ENCODE measurements at places on chromosomes 5 and 9.

DNA sequence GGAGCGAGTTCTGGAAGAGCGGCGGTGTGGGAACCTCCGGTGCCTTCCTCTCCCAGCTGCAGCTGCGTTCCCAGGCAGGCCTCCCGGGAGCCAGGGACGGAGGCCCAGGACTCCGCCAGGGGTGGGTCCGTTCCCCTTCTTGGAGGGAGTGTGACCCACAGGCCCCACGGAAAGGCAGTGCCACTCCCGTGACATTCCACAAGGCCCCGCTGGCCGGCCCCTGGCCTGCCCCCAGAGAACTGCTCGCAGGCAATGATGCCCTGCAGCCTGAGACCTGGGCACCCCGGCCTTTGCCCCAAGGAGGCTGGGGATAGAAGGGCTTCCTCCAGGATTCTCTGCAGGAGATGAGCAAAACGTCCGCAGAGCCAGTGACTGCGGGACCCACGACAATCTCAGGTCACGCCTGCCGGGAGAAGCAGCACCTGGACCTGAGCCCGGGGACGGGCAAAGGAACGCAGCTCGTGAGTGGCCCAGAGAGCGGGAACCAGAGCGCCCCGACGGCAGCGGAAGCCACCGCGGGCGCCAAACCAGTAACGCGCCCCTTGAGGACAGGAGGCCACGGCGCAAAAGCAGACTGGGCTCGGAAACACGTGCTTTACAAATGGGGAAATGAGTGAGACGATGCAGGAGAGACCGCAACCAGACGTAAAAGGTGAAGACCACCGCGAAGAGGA is 9.3 kb downstream of the OBP2B start:
- DNase-seq, result no peak

- DNase-seq, result no peak
These were observed 64.8 kb downstream of the HSPA4 start for GRCh38 chr5:133116601-133117000.

- no peak for DNase-seq
These were observed 21.1 kb upstream of the LVRN start for GRCh38 chr5:115941051-115941675.

GRCh38 chr9:75053869-75054268 is 25.8 kb upstream of the CARNMT1 start:
- DNase-seq, result no peak

DNA sequence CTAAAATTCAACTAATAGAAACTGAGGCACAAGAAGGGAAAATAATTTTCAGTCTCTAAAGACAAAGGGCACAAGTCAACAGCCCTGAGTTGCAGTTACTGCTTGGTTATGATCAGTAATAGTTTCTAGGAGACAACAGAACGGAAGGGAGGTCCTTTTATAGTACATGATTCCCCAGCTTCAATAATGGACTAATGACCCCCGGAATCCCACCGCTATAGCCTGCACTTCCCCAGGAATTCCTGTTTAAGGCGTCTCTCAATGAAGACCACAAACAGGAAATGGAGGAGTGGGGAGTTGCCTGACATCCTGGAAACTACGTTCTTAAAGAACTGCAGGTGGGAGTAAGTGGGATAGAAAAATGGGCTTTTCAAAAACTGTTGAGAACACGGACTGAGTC is 60.6 kb downstream of the DIAPH1 start:
- DNase-seq, result no peak

GRCh38 chr5:142982821-142983200 is 212.6 kb downstream of the ARHGAP26 start:
- no peak for DNase-seq

DNA sequence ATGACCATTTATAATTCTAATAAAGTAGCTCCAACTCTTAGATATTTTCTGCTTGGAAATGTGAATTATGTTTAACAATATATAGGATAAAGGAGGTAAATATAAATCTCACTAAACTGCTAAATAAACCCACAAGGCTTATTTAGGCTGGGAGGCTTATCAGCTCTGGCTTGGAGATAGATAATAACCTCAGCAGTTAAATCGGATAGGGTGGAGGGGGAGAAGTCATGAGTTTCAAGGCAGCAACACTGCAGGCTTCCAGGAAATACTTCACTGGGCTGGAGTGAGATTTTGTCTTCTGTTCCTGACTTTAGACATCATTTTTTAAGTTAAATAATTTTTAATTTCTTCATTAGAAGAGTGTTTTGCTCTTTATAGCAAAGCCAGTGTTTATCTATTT is 80.0 kb upstream of the ITGA2 start:
- no peak for DNase-seq

DNA sequence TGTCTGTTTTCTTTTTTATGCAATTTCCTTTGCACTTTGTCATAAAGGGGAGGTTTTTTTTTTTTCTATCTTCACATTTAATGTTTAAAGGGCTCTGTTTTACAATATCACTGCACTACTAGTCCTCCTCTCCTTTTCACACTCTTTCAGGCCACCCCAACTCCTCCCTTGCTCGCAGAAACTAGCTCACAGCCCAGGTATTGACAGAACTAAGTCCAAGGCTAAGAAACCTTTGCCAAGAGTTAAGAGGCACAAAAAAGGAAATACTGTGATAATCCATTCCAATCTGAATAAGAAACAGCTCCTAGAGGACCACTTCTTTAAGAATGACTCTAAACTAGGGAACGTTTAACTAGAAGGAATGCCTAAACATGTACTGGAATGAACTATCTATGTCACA is 1.1 kb upstream of the FGF10 start:
- DNase-seq, result no peak

DNA sequence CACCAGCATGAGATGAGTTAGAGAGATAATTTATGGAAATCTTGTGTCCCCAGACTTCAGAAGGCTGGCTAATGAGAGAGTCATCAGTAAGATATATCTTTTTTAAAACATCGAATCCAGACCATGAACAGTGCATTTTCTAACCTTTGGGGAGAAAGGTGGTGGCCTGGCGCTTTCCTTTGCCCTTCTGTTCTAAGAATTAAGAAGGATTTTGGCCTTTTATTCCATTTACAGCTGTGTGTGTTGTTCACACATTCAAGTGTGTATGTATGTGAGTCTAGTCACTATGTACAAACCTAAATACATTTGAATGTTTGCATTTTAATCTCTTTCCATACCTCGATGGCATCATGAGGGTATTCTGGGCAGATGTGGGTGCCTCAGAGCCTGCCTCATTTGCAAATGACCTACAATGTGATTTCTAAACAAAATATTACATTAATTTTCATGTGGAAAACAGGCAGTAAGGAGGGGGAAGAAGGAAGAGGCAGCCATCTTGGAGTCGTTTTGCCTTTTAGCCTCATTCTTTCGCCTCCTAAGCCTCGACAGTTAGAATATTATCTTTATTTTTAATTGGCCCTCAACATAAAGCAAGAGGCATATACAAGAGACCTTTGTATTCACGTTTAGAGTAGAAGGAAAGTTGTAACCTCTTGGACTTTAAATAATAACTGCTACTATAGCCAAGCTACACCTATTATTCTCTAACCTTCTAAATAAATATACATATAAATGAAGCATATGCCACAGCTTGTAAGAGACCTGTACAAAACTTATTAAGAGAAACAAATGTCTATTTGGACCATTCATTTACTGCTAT is 125.3 kb upstream of the TMEM161B start:
- DNase-seq, result no peak

- DNase-seq, result no peak
These were observed 1.7 kb downstream of the OLFM1 start for GRCh38 chr9:135088979-135089847.

GRCh38 chr9:113996531-113997001 is 81.5 kb downstream of the AMBP start:
- no peak for DNase-seq

DNA sequence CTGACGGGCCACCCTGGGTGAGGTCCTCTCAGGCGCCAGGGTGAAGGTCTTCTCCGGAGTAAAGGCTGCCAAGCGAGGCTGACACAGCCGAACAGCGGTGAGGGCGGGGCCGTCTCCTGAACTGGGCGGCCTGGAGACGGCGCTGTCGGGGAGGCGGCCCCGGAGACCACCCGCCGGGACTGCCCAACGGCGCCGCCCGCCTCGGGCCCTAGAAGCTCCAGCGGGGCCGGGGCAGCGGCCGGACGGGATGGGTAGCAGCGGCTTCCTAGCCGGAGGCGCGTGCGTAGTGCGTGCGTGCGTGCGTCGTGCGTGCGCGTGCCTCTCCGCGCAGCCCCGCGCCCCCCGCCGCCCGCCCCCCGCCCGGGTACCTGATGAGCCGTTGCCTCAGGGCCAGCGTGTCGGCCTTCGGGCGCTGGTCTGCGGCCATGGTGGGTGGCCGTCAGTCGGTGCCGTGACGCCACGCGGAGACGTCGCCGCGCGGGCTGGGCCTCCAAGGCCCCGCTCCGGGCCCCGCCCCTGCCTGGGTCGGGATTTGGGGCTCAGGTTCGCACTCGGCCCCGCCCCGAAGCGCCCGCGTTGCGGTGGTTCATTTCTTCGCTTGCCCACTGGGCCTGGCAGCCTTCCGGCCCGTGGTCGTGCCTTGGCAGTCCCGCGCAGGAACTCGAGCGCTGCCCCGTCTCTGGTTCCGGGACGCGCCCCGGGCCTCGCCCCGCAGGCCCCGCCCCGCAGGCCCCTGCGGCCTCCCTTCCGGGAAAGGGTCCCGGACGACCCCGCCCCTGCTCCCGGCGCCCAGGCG is at the start of gene PHYKPL:
TSS of gene PHYKPL (minus strand) at position 679 of the 796 bp plus-strand sequence. CDS start at position 427, 252 bp downstream.
- peak; percentile 58 for DNase-seq

GRCh38 chr5:173733831-173734501 is 117.5 kb upstream of the BOD1 start:
- DNase-seq, result no peak

- DNase-seq, result peak; percentile 43
These were observed 85.3 kb upstream of the ADRB2 start for GRCh38 chr5:148740966-148741742.

DNA sequence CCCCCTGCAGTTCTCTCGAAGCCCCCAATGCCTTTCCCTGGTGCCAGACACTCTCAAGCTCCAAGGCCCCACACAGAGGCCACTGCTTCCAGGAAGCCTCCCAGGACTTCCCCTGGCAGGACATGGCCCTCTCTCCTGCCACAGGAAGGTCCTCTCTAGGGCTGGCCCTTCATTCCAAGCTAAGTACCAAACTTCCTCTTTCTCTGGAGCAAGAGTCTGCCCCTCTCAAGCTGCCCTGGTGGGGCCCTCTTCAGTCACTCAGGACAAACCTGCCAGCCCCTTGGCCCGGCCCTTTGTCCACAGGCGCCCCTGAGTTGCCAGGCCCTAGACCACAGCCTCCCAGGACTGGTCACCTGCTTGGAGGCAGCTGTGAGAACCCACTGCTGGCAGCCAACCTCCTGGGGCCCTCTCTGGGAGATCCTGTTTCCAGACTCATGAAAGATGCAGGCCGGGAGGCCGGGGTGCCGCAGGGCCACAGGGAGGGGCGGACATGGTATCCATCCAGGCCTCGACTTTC is 6.6 kb downstream of the NINJ1 start:
- DNase-seq, result peak; percentile 62

GRCh38 chr5:163877865-163878264 is 372.4 kb downstream of the MAT2B start:
- no peak for DNase-seq

DNA sequence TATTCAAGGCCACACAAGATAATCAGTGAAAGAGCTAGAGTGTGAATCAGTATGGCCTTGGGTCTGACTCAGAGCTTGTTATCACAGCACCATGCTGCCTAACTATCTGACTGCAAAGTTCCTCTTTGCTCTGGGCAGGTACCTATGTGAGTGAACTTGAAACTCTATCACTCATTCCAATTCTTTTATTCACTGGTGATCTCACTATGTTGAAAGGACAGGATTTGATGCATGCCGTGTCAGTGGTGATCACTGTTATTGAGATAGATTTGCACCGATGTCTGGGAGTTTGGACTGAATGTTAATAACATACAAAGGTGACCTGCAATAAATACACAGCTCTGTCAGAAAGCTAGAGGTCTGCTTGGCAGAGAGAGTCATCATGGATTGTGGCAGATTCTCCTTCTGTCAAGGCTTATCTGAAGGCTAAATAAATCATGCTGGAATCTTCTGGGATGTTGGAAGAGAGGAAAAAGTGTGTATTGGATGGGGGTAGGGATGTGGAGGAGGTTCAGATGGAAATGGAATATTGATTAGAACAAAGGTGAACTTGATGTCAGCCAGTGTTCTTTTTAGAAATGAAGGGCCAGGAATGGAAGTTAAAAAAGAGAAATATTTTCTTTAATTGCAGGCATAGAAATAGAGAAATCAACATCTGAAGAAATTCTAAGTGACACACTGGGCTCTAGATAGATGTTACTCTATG is 91.8 kb upstream of the TNC start:
- no peak for DNase-seq

DNA sequence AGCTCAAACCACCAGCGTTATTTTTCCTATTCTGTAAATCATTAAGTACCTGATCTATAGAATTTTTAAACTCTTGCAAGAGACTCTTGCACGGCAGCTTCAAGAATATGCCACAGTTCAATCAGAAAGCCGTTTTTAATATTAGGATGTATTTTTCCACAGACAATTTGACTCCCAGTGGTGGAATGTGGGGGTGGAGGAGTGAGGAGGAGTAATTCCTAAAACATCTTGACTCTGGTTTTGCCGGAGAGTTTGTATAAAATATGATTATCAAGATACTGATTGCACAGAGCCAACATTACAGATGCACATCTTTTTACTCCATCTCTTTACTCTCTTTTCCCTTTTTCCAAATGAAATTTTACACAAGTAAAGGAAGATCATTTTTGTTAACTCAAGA is 288.3 kb downstream of the ENC1 start:
- peak; percentile 74 for DNase-seq

- no peak for DNase-seq
These were observed 12.9 kb downstream of the TRAF2 start for GRCh38 chr9:136899196-136899595.

GRCh38 chr9:138096519-138096845 is 218.9 kb downstream of the CACNA1B start:
- no peak for DNase-seq

DNA sequence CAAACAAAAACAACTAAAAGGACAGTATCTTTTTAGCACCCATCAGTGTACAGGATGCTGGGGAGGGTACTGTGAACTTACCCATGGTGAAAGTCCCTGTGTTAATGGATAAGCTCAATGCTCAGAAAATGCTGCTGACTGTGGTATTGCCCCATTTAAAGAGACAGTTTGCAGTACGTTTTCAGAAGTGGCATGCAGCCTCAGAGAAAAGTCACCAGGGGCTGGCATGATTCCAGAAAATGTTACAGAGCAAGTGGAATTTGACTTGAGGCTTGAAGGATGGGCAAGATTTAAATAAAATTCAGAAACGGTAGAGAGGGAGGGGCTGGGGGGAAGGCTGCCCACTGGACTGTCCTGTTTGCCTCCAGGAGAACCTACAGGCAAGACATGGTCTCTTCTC is 7.2 kb downstream of the S1PR3 start:
- DNase-seq, result no peak

DNA sequence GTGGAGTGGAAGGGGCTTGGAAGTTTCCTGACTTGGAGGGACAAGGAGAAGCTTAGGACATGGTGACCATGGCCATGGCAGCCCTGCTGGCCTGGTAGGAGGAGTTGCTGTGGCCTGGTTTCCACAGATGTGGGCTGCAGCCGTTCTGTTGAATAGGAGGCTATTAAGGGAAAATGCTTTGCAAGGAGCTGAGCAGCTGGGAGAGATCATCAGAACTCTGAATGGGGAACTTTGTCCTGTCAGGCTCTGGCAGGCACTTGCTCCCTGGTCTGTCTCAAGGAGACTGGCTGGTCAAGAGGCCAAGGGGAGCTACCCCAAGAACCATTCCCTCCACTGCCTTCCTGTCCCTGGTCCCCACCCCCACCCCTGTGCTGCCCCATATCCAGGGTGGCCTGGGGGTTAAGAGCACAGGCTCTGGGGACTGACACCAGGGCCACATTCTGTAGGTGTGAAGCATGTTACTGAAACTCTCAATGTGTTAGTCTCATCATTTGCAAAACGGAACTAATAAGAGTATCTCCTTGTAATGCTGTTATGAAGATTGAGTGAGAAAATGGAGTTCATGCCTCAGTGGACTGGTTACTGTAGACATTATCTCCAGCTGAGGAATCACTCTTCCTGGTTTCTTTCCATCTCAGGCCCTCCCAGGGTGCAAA is 84.0 kb upstream of the ARAP3 start:
- no peak for DNase-seq

Measured in putamen (tissue), 1 donor.